ENCODE measurements at places on chromosomes 13 and 19.
A peak's percentile ranks its signal among the peaks of the same experiment; 100 is the strongest.

DNA sequence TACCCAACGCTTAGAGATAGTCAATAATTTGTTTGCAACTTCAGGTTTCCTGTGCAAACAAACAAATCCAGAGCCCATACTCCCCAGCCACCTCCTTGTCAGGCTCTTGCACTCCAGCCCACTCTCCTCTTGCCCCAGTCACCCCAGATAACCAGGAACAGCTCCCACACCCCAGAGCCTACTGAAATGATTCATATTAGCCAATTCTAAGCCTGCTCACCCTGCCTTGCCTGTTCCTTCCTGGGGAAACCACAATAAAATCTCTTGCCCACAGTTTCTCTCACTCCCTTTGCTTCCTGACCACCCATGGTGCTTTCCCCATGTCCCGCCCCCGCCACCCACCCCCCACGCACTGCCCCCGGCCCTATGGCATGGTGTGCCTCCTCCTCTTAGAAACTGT, 3.8 kb upstream of the ACTL9 start:
- DNase-seq, result no peak

GRCh38 chr13:37288057-37288720, 182.7 kb upstream of the CSNK1A1L start:
- no peak for DNase-seq

DNA sequence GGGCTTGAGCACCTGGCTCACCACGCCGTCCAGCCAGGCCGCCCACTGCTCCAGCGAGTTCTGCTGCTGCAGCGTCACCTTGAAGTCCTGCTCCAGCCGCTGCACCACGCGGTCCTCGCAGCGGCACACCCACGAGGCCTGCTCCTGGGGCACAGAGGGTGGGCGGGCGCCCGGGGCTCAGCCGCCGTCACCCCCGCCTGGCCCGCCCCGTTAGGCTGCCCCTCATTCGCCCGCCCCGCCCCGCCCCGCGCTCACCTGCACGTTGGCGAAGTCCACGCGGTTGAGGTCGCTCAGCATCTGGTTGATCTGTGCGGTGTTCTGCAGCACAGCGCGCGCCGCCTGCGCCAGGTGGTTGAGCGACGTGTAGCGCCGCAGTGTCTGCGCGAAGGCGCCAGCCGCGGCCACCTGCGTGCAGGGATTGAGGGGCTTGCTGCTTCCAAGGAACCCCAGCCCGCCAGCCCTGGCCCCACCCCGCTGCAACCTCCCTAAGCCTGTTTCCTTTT, 11.3 kb downstream of the DCAF15 start:
- DNase-seq, result no peak

- DNase-seq, result peak; percentile 57
Measured at GRCh38 chr19:1767464-1767933, 14.2 kb downstream of the ONECUT3 start.

DNA sequence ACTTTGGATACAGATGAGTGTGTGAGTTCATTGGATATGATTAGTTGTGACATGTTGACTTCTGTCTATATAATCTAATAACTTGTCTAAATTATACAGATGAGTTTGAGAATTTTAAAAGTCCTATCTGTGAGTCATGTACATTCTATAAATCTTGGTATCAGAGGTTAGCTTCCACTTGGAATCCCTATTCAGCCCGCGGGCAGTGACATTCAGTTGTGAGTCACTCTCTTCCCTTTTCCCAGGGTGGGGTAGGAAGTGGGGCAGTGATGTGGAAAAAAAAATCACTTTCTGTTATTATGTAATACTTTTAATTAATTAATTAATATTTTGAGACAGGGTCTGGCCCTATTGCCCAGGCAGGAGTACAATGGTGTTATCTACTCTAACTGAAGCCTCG, 33.0 kb upstream of the ZNF808 start:
- DNase-seq, result no peak

DNA sequence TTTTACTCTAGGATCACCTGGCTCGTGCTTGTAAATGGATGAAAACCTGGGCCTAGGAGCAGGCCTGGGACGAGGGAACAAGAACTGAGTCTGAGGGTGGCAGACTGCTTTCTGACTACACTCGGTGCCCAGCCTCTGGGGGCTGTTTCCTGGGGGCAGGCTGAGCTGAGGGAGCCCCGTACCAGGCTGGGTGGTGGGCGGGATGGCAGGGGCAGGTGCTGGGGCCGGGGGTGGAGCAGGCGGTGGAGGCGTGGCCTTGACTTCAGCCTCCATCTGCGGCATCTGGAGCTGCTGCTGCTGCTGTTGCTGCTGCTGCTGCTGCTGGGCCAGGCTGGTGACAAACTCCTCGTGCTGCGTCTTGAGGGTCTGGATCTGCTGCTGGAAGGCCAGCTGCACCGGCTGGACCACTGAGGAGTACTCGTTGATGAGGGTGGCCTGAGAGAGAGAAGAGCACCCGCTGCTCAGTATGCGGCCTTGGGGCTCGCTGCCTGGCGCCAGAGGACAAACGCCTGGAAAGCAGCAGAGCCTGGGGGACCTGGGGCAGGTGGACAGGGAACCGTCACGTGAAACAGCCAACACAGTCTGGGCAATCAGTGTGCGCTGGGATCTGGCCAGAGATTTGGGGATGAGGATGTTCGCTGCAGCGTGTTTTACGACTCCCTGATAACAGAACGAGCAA, 12.6 kb downstream of the CHERP start:
- DNase-seq, result no peak

- no peak for DNase-seq
Measured at GRCh38 chr13:68550330-68550729, 1320.2 kb upstream of the PCDH9 start.

- no peak for DNase-seq
Measured at GRCh38 chr13:105598529-105598928, 936.9 kb downstream of the EFNB2 start.

Measured in naive B cell (primary cell).